A549 treated with Mapracorat at 1 μM for 4 hours (cell line): ENCODE measurements at places on chromosomes 6 and 20. TPM values are rescaled to one million over a fixed set of nuclear protein-coding genes. Genes with fewer than 3 reads are reported as not detected.

CRIP3 gene
- total RNA-seq = 0.39 to 0.51 TPM (median 0.43 TPM) in 5 replicates

TINAG gene
- total RNA-seq = 0.25 to 0.30 TPM in 2 of 5 replicates, not detected in the others

HLA-DMA gene
- total RNA-seq = 2.4 to 3.3 TPM (median 2.6 TPM) in 5 replicates

ZNF831 gene
- not detected in 5 replicates for total RNA-seq
